Heart left ventricle (tissue), 16 donors: ENCODE measurements at places on chromosomes 2 and 18. TPM values are rescaled to one million over a fixed set of nuclear protein-coding genes. Genes with fewer than 3 reads are reported as not detected.

POLE4 gene
- total RNA-seq = 12.9 TPM

IGFBP5 gene
- total RNA-seq = 110 TPM

AGBL5 gene
- total RNA-seq = 9.9 TPM

LRP2 gene
- total RNA-seq = 0.04 TPM

PSTPIP2 gene
- 1.2 TPM for total RNA-seq

DLX1 gene
- total RNA-seq = not detected

AGPS gene
- 31.6 TPM for total RNA-seq

DNA sequence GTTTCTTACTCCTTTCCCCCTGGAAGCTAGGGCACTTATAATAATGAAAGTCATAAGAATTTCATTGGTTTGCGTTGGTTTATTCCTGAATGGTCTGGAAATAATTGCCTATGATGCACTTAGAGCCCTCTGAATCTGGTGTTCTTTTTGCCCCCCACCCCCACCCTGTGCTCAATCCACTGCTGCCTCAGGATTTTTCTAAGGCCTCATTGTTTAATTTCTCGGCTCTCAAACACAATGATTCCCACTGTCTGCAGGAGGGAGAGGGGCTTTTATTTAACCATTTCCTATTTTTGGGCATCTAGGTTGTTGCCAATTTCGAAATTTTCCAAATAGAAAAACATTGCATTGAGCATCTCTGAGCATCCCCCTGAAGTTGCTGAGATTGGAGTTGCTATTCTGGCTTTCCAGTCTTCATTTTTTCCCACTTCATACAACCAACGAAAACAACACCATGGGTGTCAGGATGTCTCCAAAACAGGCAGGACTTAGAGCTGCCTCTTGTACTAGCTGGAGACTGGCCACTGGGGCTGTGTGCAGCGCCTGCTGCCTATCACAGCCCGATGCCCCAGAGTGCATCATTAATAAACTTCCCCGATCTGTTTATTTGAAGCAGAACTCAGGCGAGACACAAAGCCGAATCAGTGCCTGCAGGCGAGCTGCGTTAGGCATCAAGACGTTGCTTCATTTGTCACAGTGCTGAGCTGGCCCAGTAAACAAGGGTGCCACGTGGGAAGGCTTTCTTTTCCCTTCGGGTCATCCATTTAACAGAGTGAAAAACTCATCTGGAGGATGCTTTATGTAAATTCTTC, 1.8 kb upstream of the PCARE start:
- DNase-seq = no peak

- DNase-seq = no peak
These were observed 14.0 kb downstream of the EPB41L5 start for GRCh38 chr2:120026890-120027289.

- no peak for DNase-seq
These were observed 34.3 kb downstream of the TCF7L1 start for GRCh38 chr2:85167479-85167878.

GRCh38 chr2:18110222-18110621, 231.8 kb downstream of the KCNS3 start:
- DNase-seq = no peak

DNA sequence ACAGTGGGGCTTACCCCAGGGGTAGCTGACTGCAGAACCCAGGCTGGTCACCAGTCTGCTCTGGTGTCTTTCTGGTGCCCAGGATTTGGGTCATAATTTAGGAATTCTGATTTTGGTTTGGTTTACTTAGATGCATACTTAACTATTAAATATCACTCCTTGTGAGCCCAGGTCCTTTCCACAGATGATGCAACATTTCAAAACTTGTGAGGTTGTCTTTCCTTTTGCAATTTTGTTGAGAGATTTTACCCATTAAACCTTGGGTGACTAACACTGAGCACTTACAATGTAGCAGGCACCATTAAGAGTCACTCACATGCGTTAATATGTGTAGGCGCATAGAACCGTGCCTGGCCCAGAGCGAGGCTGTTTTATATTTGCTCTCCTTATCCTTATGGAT, 61.8 kb upstream of the RPL31 start:
- no peak for DNase-seq

- DNase-seq = no peak
These were observed 18.6 kb downstream of the NRXN1 start for GRCh38 chr2:51013079-51013932.

- no peak for DNase-seq
These were observed 99.1 kb downstream of the GREB1L start for GRCh38 chr18:21341141-21341540.

GRCh38 chr18:941331-941730, 36.7 kb downstream of the ADCYAP1 start:
- DNase-seq = no peak

DNA sequence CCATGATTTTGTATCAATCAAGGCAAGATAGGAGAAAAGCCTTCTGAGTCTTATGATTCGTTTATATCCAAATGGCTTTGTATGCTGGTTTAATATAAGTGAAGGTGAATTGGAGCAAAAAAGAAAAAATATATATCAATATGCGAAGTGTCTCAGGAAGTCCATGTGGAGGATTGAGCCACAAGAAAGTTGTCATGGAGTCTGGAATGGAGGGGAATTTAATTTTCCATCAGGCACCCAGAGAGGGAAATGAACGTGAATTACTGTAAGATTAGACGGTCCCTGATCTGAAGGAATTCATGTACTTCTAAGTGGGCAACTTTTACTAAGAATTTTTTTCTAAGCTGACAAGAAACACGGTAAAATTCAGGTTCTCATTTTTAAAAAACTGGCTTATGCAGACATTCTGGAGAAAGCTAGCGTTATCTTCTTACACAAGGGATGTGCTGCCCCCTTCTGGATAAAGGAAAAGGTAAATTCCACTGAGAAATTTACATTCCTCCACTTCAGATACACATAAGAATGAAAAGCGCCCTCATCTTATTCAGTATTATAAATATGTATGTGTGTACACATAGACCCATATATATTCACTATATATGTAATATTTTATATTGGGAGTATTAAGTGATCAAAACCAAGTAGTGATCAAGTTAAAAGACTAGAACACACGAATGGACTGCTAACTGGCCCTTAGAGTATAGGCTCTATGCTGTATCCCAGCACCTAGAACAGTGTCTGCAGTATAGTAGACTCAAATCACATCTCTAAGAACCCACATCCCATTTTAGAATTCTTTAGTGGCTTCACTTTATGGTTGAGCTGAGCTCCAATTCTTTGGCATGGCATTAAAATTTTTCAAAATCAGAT, 289.0 kb upstream of the TFPI start:
- DNase-seq = no peak

DNA sequence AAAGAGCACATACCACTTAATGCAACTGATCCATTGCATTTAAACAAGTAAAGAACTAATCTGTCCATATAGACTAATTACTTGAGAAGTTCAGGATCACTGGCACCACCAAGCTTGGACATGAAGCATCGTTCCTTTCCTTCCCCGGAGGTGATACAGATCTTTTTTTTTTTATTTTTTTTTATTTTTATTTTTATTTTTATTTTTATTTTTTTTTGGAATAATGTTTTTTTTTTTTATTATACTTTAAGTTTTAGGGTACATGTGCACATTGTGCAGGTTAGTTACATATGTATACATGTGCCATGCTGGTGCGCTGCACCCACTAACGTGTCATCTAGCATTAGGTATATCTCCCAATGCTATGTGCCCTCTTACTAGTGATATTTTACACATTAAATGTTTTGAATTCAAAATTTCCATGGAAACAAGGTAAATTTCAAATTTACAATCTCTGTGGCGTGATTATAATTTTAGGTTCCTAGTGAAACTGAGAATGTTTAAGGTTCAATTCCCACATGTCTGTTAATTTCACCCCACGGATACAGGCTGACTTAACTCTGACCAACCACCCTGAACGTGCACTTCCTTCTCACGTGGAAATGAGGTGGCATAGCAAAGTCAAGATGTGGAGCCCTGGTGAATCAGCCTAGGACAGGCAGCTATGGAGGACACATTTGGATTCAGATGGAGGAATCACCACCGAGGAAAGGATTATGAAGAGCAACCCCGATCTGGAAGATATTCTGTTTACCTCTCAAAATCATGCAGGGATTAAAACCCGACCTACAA, 101.6 kb upstream of the THOC1 start:
- DNase-seq = no peak

- DNase-seq = peak; percentile 86
These were observed 111.9 kb downstream of the AP1S3 start for GRCh38 chr2:223725494-223725893.

DNA sequence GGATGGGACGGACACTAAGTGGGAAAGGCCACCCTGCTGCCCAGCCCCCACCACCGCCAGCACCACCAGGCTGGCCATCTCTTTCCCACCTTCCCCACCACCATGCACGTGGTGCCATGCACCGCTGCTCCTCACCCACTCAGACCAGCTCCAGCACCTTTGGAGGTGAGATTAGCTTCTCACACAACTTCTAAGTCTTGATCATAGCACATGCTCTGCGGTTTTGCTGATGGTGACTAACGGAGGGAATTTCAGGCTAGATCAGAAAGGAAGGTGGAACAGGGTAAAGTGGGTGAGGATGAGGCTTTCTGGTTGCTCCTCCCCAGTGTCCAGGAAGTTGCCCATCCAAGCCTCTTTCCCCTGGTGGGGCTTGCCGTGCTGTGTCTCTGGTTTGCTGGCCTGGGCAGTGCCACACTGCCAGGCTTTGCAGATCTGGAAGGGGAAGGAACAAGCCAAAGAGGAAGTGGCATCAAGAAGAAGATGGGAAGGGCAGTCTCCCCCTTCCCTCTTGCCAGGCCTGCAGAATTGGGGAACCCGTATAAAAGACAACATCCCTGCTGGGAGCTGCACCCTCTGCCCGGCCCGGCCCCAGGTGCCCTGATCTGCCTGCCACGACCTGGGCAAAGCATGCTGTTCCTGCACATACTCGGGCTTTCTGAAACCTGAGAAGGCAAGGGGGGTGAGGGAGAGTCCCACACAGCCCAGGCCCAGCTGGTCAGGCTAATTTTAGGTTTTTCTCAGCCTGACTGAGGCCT, 44.3 kb upstream of the CAB39 start:
- peak; percentile 59 for DNase-seq

DNA sequence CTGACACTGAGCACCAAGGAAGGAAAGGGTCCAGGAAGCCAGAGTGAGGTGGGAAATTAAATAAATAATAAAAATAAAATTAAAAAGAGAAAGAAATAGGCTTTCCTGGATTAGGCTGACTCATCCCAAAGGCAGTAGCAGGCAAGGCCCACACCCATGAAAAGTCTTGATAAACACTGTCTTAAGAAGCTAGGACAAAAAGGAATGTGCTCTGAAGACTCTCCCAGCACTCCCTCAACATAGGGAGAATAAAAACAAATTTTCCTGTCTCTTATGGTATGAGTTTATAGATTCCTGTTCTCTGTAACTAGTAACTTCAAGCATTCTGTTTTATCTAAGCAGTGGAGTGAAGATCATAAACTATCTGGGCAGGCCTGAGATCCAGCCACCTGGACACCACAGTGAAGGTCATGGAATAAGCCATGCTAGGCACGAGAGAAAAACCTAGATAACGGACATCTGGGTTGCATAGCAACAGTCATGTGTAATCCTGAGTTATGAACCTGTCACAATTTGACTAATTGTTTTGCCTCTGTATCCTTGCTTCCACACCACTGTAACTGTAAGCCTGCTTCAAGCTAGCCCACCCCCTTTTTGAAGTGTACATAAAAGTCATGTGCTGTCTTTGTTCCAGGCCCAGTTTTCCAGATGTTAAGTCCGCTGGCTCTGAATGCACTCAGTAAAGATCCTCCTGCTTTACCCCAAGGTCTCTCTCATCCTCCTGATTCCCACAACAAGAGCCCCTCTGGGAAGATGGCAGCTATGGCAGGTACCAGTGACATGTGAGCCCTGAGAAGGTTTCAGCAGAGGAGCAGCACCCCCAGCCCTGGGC, 107.8 kb downstream of the NDUFA10 start:
- DNase-seq = no peak

DNA sequence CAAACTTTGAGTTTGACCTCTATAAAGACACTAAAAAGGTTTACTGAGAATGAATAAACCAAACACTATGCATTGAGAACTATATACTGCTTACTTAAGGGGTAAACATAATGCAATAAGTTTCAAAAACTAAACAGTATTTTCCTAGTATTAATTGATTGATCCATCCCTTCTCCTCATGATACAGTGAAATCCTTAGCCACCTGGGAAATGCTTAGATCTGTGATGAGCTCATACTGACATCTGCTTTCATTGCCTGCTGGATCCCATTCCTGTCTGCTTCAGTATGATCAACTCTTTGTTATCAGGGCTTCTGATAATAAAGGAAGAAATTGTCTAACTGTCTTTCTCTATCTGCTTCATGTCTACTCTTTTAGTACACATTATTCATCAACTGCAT, 74.9 kb upstream of the UBE2E3 start:
- no peak for DNase-seq

- no peak for DNase-seq
These were observed 301.3 kb upstream of the KLHL14 start for GRCh38 chr18:33074125-33074524.

DNA sequence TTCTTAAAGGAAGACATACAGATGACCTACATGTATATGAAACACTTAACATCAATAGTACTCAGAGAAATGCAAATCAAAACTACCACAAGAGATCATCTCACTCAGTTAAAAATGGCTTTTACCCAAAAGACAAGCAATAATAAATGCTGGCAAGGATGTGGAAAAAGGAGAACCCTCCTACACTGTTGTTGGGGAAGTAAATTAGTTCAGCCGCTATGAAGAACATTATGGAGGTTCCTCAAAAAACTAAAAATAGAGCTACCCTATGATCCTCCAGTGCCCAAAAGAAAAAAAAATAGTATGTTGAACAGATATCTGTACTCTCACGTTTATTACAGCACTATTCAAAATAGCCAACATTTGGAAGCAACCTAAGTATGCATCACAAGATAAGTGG, 1579.4 kb upstream of the TMEFF2 start:
- no peak for DNase-seq

- no peak for DNase-seq
These were observed 61.5 kb upstream of the FAM98A start for GRCh38 chr2:33660416-33661123.

GRCh38 chr2:54964271-54964670, 86.0 kb downstream of the RTN4 start:
- no peak for DNase-seq

- DNase-seq = no peak
These were observed 260.6 kb upstream of the LINC00305 start for GRCh38 chr18:64409511-64409910.

DNA sequence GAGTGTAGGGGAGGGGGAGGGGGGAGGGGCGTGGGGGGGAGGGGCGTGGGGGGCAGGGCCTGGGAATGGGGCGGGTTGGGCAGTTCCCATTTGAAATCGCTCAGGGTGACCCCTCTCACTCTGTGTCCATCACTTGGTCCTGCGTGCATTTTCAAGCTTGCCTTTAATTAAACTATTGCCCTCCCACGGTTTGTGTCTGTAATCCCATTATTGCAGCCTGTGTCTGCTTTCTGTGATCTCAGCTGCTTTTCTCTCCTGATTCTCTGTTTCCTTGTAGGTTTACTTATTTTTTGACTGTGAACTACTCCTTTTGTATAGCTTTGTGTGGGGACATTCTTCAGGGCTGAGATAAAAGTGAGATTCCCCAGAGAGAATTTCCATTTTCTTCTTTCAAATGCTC, 1.3 kb downstream of the DCDC2C start:
- DNase-seq = no peak
